ENCODE measurements at places on chromosomes 4 and X.
A peak's percentile ranks its signal among the peaks of the same experiment; 100 is the strongest.

- no peak overlapping the region for H3K27ac ChIP-seq
- no peaks in the 10 kb centered on the region for H3K4me1 ChIP-seq
- no peaks in the 10 kb centered on the region for H3K27me3 ChIP-seq
- no peaks in the 10 kb centered on the region for H3K36me3 ChIP-seq
- H3K4me3 ChIP-seq = no peak overlapping the region
- DNase-seq = no peak
These were observed 104.2 kb upstream of the SORBS2 start for GRCh38 chr4:185916231-185916630.

DNA sequence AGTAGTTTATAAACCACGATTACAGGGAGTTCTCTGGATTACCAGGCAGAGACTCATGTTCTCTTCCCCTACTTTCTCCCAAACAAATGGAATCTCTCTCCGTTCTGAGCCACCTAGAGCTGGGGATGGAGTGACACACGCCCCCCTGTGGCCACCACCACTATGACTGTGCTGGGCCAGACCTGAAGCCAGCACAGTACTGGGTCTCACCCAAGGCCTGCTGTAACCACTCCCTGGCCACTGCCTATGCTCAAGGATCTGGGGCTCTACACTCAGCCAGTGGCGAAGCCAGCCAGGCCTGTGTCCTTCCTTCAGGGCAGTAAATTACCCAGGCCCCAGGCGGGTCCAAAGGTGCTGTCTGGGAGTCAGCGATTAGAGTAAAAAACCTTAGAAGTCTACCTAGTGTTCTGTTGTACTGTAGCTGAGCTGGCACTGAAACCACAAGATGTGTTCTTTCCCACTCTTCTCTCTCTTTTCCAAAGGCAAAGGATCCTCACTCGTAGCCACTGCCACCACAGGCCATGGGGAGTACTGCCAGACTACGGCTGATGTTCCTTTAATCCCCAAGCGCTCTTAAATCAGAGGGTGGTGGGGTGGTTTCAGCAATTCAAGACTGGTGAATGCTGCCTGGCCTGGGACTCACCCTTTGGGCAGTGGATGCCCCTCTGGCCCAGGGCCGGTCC, 412.2 kb upstream of the ARX start:
- H3K27ac ChIP-seq = no peak overlapping the region
- no peaks in the 10 kb centered on the region for H3K27me3 ChIP-seq
- no peaks in the 10 kb centered on the region for H3K36me3 ChIP-seq
- H3K4me1 ChIP-seq = no peaks in the 10 kb centered on the region

DNA sequence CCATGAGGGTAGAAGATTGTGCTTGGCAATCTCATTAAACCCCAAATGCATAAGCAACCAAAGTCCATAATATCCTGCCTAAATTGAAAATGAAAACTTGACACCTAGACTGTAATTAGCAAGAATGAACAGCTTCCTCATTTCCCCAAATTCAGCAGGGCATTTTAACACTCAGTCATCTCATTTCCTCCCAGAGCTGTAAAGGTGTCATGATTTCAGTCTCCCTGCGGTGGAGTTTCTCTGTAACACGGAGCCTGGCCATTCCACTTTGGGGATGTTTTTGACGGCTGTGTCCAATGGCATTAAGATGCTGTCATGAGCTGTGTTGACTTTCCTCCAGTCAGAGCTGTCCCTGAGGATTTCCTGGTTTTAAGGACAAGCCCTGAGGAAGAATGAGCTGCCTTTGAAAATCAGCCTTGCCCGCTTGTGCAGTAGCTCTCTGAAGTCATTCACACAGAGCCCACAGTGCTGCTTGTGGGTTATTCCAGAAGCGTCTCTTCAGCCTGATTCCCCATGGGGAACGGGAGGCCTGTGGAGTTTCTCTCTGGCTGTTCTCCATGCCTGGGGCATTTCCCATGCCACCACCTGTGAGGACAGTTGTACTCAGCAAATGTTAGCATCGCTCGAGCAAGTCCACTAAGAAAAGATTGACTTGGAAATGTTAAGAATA, 187.0 kb downstream of the MID1 start:
- DNase-seq = no peak
- H3K4me3 ChIP-seq = no peak overlapping the region
- H3K27ac ChIP-seq = no peak overlapping the region

DNA sequence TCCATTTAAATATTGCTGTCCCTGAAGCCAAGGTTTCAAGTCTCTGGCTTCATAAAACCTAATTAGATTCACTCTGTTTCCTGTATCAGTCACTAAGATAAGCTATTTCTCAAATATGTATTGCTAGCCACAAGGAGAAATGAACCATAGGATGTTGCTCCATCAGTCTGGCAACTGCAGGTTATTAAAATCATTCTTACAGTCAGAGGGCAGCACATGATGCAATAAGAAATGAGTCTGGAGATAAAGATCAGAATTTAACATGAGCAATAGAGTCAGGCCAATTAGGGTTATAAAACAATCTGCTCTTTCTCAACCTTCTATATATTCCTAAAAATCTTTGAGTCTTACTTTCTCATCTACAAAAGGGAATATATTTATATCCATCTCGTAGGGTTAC, 7.2 kb downstream of the PRKG2 start:
- DNase-seq = no peak
- no peak overlapping the region for H3K27ac ChIP-seq
- H3K27me3 ChIP-seq = peaks cover 9% of the 10 kb centered on the region
- H3K36me3 ChIP-seq = no peaks in the 10 kb centered on the region
- no peaks in the 10 kb centered on the region for H3K4me1 ChIP-seq

- DNase-seq = no peak
- H3K36me3 ChIP-seq = no peaks in the 10 kb centered on the region
- H3K27ac ChIP-seq = no peak overlapping the region
- no peaks in the 10 kb centered on the region for H3K4me1 ChIP-seq
- no peak overlapping the region for H3K4me3 ChIP-seq
- no peaks in the 10 kb centered on the region for H3K27me3 ChIP-seq
These were observed 376.2 kb downstream of the PCDH18 start for GRCh38 chr4:137156054-137156453.

GRCh38 chr4:41327770-41328169, 71.0 kb downstream of the UCHL1 start:
- H3K36me3 ChIP-seq = no peaks in the 10 kb centered on the region
- H3K4me3 ChIP-seq = no peak overlapping the region
- no peaks in the 10 kb centered on the region for H3K27me3 ChIP-seq
- H3K4me1 ChIP-seq = no peaks in the 10 kb centered on the region

DNA sequence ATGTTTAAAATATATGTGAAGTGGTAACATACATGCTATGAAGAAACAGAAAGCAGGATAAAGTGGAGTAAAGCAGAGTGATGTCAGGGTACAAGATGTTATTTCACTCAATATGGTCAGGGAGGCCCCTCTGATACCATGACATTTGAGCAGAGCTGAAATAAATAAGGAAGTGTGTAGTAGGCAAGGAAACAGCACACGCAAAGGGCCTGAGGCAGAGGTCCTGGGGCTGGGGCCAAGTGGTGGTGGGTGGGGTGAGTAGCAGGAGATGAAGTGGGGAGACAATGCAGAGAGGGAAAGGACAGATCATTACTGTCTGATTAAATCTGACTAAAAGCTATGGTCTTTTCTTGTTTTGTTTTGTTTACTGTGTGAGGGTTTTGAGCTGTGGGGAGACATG, 61.1 kb downstream of the FAM13A start:
- no peak for DNase-seq
- H3K4me1 ChIP-seq = peaks cover 6% of the 10 kb centered on the region
- no peak overlapping the region for H3K27ac ChIP-seq
- H3K36me3 ChIP-seq = no peaks in the 10 kb centered on the region

DNA sequence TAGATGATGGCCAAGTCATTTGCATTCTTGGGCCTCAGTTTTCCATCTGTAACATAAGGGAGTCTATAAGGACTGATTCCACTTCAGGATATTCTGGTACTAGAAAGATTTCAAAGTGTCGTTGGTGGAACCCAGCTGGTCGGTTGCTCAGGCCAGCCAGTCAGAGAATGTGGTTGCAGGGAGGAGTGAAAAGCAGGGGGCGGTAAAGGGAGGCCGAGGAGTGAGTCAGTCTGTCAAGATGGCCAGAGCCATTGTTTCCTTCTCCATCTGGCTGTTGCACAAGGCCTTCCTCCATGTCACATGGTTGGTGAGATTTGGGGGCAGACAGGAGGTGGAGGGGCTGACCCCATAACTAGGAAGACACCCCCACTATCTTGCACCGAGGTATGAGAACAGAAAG, 38.2 kb downstream of the STARD8 start:
- H3K27me3 ChIP-seq = no peaks in the 10 kb centered on the region
- peaks cover 31% of the 10 kb centered on the region for H3K4me1 ChIP-seq
- no peaks in the 10 kb centered on the region for H3K36me3 ChIP-seq
- DNase-seq = peak; percentile 33
- no peak overlapping the region for H3K27ac ChIP-seq
- H3K4me3 ChIP-seq = no peak overlapping the region

DNA sequence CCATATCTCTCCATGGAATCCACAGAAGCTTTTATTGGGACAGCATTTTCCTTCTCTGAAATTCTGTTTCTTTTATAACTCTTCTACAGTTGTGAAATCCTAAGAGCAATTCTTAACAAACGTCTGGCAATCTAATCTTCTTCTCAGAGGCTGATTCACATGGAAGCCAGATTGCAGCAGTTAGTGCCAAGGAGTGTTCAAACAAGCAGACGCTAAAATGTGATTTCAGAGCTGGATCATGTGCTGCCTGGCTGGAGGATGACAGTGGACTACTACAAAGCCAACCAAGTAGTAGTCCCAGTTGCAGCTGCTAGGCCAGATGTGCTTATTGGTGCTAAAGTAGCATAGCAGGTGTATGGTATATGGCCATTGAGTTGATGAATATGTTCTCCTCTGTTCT, 27.7 kb upstream of the GLRB start:
- H3K27ac ChIP-seq = no peak overlapping the region
- no peak overlapping the region for H3K4me3 ChIP-seq
- H3K36me3 ChIP-seq = no peaks in the 10 kb centered on the region
- H3K4me1 ChIP-seq = no peaks in the 10 kb centered on the region
- no peaks in the 10 kb centered on the region for H3K27me3 ChIP-seq

GRCh38 chrX:113966791-113967190, 617.1 kb upstream of the HTR2C start:
- H3K27ac ChIP-seq = no peak overlapping the region
- no peak for DNase-seq
- H3K4me3 ChIP-seq = no peak overlapping the region

DNA sequence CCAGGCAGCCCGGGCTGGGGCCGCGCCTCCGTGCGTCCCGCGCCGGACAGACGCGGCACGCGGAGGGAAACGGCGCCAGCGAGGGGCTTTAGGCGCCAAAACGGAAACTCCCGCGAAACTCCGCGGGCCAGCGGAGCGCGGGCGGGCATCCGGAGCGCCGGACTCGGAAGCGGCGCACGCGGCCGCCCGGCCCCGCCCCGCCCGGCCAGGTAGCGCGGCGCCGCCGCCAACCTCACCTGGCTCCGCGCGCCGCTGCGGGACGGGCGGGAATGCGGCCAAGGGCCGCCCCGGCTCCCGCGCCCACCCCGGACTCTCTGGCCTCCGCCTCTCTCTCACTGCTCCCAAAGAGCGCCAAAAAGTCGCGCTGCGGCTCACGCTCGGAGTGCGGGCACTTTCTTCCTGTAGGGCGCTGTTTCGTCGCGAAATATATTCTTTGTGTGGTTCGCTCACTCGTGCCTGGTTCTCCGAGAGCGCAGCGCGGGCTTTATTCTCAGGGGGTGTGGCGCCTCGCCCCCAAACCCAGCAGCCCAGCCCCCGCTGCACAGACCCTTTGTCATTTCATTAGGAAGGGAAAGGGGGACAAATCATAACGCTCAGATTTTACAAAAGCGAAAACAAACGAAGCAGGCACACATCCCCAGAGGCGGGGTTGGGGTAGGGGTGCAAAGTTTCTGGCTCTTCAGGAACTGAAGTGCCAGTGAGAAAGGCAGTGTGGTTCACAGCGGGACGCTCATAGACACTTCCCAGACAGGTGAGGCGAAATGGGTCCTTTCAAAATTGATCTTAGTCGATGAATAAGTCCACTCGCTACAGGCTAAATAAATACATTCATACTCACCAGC, 961 bp upstream of the MBNL3 start:
- peak; percentile 25 for DNase-seq

GRCh38 chrX:802846-803245, 172.3 kb downstream of the SHOX start:
- H3K4me1 ChIP-seq = no peaks in the 10 kb centered on the region
- H3K27ac ChIP-seq = no peak overlapping the region
- DNase-seq = no peak
- H3K27me3 ChIP-seq = no peaks in the 10 kb centered on the region
- no peaks in the 10 kb centered on the region for H3K36me3 ChIP-seq
- H3K4me3 ChIP-seq = no peak overlapping the region

- H3K36me3 ChIP-seq = no peaks in the 10 kb centered on the region
- no peak overlapping the region for H3K4me3 ChIP-seq
- DNase-seq = no peak
- H3K27me3 ChIP-seq = no peaks in the 10 kb centered on the region
- no peaks in the 10 kb centered on the region for H3K4me1 ChIP-seq
These were observed 127.9 kb upstream of the PCDH18 start for GRCh38 chr4:137660211-137660610.

DNA sequence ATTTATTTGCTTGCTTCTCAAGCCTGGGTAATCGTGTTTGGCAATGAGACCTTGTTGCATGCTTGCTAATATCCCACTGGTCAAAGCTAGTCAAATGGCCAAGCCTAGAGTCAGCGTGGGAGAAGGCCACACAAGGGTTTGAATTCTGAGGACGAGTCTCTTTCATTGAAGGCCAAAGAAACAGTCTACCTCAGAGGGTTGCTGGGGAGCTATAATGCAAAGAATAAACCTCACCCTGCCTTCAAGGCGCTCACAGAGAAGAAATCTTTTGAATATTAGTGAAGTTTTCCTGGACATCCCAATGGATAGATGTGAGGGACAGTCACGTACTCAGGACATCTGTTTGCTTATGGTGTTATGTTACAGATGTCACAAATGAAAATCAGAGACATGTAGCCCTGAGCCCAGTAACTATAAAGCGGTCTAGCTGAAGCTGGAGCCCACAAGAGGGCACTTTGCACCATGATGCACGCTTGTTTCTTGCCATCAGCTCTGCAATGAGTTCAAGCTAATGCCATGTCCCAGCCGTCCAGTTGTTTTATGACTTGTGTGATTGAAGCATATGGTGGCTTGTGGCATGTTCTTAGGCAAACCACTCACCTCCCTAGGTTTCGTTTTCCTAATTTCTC, 1.1 kb upstream of the TLR3 start:
- H3K4me1 ChIP-seq = no peaks in the 10 kb centered on the region
- H3K36me3 ChIP-seq = no peaks in the 10 kb centered on the region
- peak; percentile 55 for DNase-seq
- H3K27ac ChIP-seq = peak overlapping the region; percentile 74
- no peaks in the 10 kb centered on the region for H3K27me3 ChIP-seq

GRCh38 chrX:7214251-7214650, 66.3 kb upstream of the PUDP start:
- H3K4me3 ChIP-seq = no peak overlapping the region
- H3K27me3 ChIP-seq = no peaks in the 10 kb centered on the region
- DNase-seq = no peak
- H3K36me3 ChIP-seq = no peaks in the 10 kb centered on the region
- H3K4me1 ChIP-seq = no peaks in the 10 kb centered on the region
- H3K27ac ChIP-seq = no peak overlapping the region
